Kidney epithelial cell (primary cell): ENCODE measurements at places on chromosomes 5 and 9. TPM values are rescaled to one million over a fixed set of nuclear protein-coding genes. Genes with fewer than 3 reads are reported as not detected.
A peak's percentile ranks its signal among the peaks of the same experiment; 100 is the strongest.

DNA sequence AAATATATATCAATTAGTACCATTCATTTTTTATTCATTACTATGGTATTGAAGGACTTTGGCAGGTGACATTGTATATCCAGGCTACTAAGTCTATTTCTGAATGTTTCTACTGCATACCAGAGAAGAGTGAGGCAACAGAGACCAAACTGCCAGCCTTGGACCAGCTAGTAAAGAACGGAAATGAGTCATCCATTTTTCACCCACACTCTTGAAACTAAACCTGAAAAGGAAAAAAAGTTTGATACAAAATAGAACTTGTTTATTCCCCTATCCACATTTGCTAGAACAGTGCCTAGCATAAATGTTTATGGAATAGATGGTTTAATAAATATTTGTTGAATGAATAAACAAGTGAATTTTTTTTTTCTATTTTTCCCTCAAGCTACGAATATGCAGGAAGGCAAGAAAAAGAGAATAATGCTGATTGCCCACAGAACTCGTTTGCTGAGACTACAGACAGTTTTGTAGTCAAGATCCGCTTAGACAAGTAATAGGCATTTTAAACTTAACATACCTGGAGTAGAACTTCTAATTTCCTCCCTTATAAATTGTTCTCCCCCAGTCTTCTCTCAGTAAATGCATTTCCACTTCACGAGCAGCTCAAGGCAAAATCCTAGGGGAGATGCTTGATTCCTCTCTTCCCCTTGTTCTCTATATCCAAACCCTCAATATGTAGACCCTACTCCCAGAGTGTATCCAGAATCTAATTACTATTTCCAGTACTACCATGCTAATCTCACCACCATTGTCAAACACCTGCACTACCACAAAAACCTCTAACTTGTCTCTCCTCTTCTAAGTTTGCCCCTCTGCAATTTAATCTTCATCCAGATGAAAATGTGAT, 146.2 kb upstream of the RASA1 start:
- peak; percentile 77 for DNase-seq

GRCh38 chr5:35138232-35138631, 90.5 kb upstream of the AGXT2 start:
- DNase-seq, result no peak

GRCh38 chr9:14535161-14535955, 157.9 kb downstream of the ZDHHC21 start:
- no peak for DNase-seq

DNA sequence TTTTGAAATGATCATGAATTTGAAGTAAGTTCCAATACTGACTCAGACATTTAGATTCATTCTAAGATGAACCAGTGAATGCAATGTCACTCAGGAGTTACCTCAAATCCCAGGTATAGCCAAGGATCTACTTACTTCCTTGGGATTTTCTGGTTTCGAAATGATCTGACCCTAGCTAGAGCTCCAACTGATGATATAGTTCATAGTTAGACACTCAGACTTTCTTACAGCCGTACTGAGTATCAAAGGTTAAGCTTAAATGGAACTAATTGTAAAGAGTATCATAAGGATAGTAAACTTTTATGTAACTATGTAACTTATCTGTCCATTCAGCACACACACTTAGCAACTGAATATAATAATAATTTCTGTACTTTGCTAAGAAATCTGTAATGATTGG, 84.0 kb upstream of the FSD1L start:
- no peak for DNase-seq

DNA sequence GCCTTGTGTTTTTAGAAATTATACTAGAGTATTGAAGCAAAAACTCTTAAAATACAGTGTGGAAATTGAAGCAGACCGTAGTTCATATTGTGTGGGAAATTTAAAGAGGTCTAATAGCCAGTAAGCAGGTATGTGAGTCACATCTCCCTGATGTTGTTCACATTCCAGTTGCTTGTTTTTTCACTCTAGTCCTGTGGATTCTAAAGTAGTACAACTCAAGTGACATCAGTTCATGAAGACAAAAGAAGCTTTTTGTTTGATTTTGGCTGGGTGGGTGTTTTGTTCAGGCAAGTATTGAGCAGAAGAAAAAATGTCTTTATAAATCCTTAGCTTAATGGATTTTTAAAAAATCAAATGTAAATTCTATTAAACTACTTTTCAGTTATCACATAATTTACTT, 216.2 kb downstream of the MAN2A1 start:
- peak; percentile 37 for DNase-seq

The OR1J2 gene
- total RNA-seq, result not detected in 2 replicates

DNA sequence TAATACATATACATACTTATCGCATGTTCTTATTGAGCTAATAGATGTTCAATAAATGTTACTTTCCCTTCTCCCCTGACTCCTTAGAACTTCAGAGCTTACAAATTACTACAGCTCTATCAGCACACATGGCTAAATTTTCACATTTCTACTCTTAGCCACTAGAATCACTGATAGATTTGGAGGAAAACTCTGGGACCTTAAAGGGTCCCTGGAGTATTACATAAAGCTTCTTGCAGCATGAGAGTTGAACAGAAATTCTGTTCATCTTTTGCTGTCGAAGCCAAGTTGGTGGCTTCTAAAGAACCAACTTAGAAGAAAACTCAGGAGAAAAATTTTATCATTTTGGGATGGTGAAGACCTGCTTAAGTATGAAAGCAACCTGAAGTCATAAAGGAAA, 15.5 kb downstream of the B4GALT1 start:
- no peak for DNase-seq

The SIT1 gene
- total RNA-seq, result not detected in 2 replicates

The OBP2B gene
- total RNA-seq, result not detected in 2 replicates

The DND1 gene
- 0.34 and 1.0 TPM in 2 replicates for total RNA-seq

DNA sequence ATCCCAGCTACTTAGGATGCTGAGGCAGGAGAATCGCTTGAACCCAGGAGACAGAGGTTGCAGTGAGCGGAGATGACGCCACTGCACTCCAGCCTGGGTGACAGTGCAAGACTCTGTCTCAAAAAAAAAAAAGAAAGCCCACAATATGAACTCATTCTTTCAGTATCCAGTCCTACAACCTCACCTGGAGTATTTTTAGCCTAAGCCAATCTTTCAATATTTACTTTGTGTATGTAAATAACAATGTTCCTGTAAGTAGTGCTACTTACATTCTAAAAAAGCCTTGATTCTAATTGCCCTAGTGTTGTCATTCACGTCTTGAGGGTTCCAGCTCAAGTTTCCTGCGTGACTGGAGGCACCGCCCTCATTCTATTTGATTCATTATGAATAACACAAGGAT, 62.0 kb downstream of the BHMT start:
- DNase-seq, result no peak

GRCh38 chr9:72255569-72255968, 106.3 kb downstream of the GDA start:
- no peak for DNase-seq

- peak; percentile 29 for DNase-seq
Measured at GRCh38 chr9:121156263-121156731, 45.4 kb downstream of the RAB14 start.

The BARHL1 gene
- not detected in 2 replicates for total RNA-seq

DNA sequence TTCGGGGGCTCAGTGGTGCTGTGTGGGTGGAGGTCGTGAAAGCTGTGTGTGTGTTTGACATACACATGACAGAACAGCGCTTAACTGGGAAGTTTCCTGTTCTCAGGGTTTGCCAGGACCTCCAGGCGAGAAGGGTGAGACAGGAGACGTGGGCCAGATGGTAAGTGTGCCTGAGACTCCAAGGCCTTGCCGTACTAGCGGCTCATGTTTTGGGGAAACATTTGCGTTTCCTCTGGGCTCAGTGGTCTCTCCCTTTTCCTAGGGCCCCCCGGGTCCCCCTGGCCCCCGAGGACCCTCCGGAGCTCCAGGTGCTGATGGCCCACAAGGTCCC, 68.3 kb upstream of the FCN2 start:
- no peak for DNase-seq

DNA sequence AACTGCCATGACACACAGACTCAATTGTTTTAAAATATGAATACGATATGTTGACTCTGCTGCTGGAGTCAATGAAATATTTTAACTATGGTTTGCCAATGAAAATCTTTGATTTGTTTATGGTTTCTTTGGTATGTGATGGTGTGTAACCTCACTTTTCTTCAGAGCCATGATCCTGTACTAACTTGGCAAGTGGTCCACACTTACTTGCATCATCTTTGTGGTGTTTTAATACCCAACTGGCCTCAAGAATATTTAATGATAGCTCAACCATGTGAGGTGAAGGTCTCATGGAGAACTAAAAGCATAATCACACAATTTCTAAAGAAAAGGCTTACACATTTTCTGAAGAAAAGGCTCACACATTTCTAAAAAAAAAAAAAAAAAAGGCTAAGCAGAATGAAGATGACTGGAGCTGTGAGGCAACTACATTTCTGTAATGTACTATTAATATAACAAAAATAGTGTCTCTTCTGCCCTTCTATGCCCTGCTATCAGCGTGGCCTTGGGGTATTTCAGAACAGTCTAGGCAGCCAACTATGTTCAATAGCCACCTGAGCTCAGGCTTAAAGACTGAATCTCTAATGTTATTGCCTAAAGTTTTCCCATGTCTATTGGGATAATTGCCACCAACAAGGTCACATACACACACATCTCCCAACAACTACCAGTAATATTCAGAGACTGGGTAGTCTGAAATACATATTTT, 395.0 kb downstream of the MLLT3 start:
- no peak for DNase-seq

GRCh38 chr5:91293131-91293530, 90.0 kb downstream of the ARRDC3 start:
- DNase-seq, result peak; percentile 87

DNA sequence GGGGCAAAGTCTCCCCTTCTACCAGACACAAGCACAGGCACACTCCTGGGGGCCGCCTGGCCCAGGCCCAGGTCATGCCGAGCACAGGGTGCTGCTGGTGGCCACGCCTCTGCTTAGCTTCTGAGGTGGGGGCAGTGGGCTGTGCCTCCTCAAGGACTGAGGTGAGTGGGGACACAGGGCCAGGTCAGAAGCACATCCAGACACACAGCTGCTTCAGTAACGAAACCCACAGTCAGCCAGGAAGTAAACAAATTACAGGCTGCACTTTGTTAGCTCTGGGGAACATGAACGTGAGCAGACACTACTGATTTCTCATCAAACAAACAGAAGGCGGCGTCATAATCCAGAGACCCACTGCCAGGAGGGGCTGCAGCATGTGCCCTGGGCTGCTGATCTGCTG, 192.4 kb downstream of the HSPA4 start:
- no peak for DNase-seq

- no peak for DNase-seq
Measured at GRCh38 chr9:76964612-76965011, 54.8 kb upstream of the FOXB2 start.
